GM20000 (cell line): ENCODE measurements at places on chromosomes 4 and X.

DNA sequence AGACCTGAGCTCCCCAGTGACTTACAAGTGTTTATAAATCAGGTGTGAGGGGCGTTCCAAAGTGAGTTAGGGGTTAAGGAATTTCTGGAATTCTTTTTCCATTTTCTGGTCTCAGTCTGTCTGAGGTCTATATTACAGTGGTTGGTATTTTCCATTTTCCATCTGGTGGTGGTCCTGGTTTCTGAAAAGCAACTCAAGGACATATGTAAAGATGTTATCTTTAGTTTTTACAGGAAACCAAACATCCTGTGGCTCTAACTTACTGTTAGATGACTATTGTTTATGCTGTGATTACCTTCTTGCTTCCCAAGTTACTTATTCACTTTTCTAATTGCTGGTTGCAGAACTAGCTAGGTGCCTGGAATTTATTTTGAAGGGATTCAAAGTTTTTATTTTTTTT is 53.5 kb upstream of the IL21 start:
- no peak for DNase-seq

- DNase-seq = no peak
These were observed 589 bp upstream of the KIT start for GRCh38 chr4:54657185-54657550.

DNA sequence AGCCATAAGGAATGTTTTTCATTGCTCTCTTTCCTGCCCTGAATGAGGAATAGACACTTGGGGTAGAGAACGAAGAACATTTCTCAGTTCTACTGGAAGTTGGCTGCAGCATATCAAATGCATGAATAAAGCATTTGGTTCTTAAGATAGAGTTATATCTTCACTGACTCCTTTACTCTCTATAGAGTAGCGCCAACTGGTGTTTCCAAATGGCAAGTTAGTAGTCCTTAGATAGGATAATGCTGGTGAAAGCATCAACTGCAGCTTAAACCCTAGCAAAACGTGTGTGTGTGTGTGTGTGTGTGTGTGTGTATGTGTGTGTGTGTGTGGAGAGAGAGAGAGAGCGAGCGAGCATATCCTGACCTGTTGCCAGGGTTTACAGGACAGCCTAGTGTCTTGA is 62.2 kb upstream of the FRMPD4 start:
- DNase-seq = no peak

- DNase-seq = no peak
These were observed 3.7 kb downstream of the CTAG2 start for GRCh38 chrX:154649503-154650220.

GRCh38 chrX:102739657-102740056 is 19.1 kb downstream of the GPRASP3 start:
- DNase-seq = no peak
